ENCODE measurements at places on chromosomes 2 and 18.

DNA sequence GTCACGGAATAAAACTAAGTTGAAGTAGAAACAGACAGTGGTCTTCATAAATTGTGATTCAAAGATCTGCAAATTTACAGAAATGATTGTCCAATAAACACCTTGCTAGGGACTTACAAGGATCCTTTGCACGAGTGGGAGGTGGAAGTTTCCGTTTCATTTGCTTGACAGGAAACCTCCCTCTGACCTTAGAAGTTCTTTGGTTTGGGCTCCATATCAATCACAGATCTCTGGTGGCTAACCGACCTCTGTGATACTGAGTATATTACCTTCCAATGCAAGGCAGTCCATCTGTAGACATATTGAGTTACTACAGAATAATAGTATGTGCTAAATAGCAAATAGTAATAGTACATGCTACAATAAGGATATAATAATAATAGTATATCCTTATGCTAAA lies 33.7 kb upstream of the RNF152 start:
- DNase-seq = no peak

GRCh38 chr18:30613467-30613801 lies 429.1 kb downstream of the DSC3 start:
- DNase-seq = no peak

DNA sequence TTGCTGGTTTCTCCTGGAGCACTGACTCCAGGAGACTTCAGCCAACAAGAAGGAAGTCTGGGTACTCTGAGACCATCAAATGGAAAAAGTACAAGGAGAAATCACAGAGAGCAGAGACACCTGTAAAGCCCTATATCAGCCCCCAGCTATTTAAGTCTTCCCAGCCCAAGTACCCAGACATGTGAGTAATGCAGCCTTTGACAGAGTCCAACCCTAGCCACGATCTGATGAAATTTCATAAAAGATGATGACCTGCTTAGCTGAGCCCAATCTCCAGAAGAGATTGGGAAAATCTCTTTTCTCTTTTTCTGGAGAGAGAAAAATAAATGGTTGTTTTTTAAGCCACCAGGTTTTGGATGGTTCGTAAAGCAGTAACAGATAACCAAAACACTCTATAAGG lies 196.6 kb downstream of the NBAS start:
- no peak for DNase-seq

DNA sequence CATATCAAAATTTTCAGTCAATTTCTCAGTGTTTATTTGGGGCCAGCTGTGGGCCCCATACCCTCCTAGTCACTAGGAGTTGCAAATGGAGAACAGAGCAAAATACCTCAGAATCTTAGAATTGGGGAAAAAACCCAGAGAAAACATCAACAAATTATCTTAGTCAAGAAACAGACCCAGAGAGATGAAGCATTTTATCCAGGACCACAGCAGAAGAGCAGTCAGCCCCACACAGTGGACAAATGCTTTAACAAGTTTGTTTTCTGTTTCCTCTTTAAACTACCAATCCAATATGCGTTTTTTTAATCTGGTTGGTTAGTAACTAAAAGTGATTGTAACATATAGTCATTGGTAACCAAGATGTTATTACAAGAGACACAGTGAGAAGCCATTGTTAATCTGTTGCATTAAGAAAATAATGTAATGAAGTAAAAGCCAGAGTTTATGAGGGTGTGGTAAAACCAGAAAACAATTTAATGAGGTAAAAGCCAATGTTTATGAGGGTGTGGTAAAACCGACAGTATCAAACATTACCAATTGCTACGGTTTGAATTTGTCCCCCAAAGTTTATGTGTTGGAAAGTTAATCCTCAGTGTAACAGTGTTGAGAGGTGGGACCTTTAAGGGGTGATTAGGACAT lies 60.7 kb upstream of the COX7A2L start:
- no peak for DNase-seq

GRCh38 chr2:9196637-9197036 lies 10.0 kb upstream of the ASAP2 start:
- DNase-seq = no peak

DNA sequence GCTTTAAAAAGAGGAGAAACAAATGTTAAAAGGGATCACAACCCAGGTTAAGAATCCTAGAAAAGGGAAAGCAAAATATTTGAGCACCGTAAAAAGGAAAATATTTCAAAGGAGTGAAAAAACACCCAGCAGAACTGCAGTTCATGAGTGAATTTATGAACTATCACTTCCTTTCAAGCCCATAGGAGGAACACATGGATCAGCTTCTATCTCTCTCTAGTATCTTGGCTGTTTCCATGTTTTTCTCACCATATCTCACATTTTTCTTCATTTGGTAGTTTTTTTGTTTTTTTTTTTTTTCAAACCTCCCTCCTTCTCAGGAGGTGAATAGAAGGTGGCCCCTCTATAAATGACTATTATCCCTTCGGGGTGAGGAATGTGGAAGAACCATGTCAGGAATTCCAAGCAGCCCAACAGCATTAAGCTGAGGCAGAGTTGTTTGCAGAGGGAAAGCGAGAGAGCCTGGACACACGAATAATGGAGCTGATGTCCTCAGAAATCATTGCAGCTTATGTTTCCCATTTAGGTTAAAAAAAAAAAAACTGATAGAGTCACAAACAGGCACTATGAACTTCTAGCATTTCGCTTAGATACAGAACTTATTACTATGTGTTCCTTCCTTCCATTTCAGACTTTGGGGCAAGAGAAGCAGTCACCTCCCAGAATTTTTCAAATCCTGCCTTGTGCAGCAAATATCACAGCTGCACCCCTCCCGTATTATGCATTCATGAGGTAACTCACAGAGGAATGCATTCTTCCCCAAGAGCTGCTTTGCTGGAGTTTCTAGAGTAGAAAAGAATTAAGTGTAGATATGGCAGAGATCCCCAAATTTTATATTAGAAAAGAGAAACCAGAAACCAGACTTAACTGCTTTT lies 315.6 kb downstream of the IRS1 start:
- no peak for DNase-seq

GRCh38 chr2:381941-382727 lies 94.2 kb upstream of the ALKAL2 start:
- DNase-seq = no peak

DNA sequence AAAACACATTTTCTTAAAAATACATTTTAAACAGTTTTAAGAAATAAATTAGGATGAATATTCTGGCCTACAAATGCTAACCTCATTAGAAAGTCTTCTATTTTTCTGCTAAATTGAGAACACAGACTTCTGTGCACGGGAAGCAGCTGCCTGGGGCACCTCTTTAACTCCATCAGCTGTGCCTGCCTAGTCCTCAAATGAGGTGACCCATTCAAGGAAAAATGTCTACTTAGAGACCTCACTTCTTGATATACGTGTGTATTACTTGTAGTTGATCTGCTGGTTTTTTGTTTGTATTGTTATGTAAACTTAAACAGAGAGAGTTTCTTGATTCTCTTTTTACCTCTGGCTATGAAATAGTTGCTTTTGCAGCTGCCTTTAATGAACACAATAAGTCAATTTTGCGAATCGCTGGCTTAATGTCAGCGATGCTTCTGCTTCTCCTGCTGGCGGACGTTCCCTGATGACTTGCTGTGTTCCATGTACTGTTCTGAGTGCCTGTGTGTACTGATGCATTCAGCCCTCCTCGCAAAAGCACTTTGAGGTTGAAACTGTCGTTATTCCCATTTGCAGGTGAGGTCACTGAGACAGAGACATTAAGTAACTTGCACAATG lies 88.7 kb upstream of the TXNDC2 start:
- no peak for DNase-seq

GRCh38 chr2:7788736-7789135 lies 871.5 kb downstream of the RNF144A start:
- DNase-seq = no peak

DNA sequence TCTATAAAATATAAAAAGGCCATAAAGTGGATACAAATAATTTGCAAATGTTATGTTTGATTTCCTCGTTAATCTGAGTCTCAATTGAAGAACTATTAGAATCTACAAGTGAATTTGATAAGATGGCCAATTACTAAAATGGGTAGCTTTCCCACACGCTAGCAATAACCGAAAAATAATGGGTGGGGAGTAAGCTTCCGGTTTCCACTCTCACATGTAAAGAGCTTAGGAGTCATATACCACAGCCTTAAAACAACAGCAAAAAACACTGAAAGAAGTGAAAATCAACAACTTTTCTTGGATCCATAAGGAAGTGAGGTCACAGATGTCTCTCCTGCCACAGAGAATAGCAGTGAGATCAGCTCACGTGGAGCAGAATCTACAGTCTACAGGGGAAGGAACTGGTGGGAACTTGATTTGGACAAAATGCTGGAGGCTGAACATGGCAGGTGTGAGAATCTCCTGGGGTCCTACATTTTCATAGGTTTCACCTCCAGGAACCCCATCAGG lies 18.6 kb downstream of the THAP4 start:
- no peak for DNase-seq

- no peak for DNase-seq
Measured at GRCh38 chr2:206154197-206154596, 5.0 kb downstream of the NDUFS1 start.

GRCh38 chr18:79395761-79396404 lies at the start of gene NFATC1:
TSS of gene NFATC1 (plus strand) at chr18:79395930. CDS start at chr18:79396225, 295 bp downstream.
- DNase-seq = no peak

- no peak for DNase-seq
Measured at GRCh38 chr2:144414324-144414845, 105.5 kb downstream of the ZEB2 start.

GRCh38 chr2:47381408-47381807 lies 21.5 kb upstream of the MSH2 start:
- no peak for DNase-seq

DNA sequence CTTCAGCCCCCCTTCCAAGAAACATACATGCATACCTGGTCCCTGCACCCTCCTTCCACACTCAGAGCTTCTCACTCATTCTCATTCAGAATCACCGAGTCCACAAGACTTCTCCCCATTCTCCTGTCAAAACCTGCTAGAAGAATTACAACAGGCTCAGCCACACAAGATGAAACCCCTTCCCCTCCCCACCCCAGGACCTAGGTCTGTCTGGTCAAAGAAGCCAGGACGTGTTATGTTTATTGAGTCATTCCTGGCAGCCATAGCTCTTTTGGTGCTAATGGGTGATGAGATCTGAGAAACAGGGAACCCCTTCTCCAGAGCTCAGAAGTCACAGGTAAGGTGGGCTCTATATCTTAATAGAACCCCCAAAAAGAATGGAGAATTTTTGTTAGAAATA lies 1.4 kb upstream of the ADD2 start:
- no peak for DNase-seq
